ENCODE measurements at places on chromosomes 13 and 19. TPM values are rescaled to one million over a fixed set of nuclear protein-coding genes. Genes with fewer than 3 reads are reported as not detected.

DNA sequence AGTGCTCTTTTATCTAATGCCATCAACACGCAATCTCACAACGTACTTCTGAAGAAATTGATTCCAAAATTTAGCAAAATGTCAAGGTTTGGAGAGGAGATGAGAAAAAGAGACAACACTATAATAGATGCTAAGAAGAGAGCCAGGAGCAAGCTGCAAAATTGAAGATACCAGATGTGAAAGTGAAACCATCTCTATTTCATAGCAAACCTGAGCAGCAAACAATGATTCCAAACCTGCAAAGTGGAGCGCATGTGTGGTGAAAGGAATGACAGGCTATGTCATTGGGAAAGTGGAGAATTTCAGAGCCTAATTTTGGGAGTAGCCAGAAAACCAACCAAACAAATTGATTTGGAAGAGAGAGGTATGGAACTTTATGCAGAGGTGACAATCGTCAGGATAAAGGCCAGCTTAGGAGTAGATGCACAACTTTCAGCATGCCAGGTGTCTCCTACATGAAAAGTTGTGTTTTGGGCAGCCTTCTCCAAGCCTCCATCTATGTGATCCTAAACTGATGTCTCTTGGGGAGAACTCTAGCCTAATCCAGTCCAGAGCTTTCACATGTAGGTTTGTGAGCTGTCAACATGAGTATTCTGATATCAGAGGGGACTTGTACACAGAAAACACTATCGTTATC lies 158.4 kb upstream of the FNDC3A start:
- no peaks in the 10 kb centered on the region for H3K36me3 ChIP-seq
- peaks cover 12% of the 10 kb centered on the region for H3K27me3 ChIP-seq
- no peak overlapping the region for H3K27ac ChIP-seq

- H3K27ac ChIP-seq: no peak overlapping the region
- no peak overlapping the region for H3K4me3 ChIP-seq
- H3K27me3 ChIP-seq: peaks cover 35% of the 10 kb centered on the region
- H3K4me1 ChIP-seq: no peaks in the 10 kb centered on the region
Observed at GRCh38 chr13:27339299-27339698, 68.7 kb downstream of the RASL11A start.

GRCh38 chr13:112756967-112757758 lies 67.3 kb downstream of the ATP11A start:
- no peak overlapping the region for H3K27ac ChIP-seq
- no peaks in the 10 kb centered on the region for H3K27me3 ChIP-seq
- peaks cover 4% of the 10 kb centered on the region for H3K4me1 ChIP-seq
- no peaks in the 10 kb centered on the region for H3K36me3 ChIP-seq

DNA sequence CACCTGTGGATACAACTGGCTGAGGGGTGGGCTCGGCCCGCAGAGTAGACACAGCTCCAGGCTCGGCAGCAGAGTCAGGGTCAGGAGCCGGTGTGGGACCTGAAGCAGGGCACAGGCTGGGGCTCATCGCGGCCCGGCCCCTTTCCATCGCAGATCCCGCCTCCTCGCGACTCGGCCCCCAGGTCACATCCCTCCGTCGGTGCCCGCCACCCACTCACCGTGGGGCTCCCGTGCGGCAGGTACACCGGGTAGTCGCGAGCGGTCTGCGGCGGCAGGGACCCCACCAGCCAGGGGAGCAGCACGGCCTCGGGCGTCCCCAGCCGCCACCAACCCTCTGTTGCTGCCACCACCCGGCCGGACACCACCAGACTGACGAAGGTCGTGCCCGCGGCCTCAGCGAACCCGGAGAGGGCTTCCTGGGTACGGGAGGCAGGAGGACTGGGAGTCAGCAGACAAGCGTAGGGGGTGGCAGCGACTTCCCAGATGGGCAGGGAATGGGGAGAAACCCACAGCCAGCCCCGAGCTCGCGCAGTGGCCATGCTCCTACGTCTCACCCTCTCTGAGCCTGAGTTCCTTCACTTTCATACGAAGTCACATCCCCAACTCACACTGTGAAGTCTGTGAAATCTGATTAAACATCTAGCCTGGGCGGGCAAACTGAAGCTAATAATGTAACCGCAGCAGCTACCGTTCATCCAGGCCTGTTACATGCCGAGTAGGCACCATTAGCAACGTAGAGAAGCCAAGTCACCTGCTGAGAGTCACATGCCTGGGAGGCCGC lies 3.7 kb downstream of the FUZ start:
- no peaks in the 10 kb centered on the region for H3K27me3 ChIP-seq
- H3K4me3 ChIP-seq: peak overlapping the region; percentile 89
- H3K4me1 ChIP-seq: peaks cover 37% of the 10 kb centered on the region
- H3K27ac ChIP-seq: peak overlapping the region; percentile 53
- H3K36me3 ChIP-seq: peaks cover 7% of the 10 kb centered on the region

Gene LRG1
- not detected for total RNA-seq

Gene ZNF649
- 14.0 TPM for total RNA-seq

Gene PSG2
- not detected for total RNA-seq

Gene RASIP1
- 0.12 TPM for total RNA-seq

Gene GNG7
- total RNA-seq: 0.26 TPM

Gene KIRREL2
- total RNA-seq: 2.2 TPM

Gene CEACAM4
- total RNA-seq: not detected
